Right renal pelvis (tissue), 4 donors: ENCODE measurements at places on chromosomes 7 and 10.

DNA sequence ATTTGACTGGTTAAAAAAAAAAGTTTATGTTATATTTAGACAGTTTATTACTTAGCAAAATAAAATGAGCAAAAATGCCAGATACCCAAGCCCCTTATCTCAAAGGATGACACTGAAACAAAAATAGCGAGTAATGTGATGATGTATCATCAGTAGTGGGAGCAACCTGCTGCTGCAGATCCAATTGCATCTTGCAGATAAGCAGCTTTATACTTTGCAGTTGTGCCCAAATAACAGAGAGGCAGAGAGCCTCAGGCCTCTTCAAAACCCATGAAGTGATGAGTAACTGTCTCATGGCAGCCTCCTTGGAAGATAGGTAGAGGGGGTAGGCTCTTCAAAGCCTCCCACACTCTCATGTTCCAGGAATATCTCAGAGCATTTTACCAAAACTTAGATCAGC, 468.2 kb upstream of the LRRTM3 start:
- DNase-seq = no peak

DNA sequence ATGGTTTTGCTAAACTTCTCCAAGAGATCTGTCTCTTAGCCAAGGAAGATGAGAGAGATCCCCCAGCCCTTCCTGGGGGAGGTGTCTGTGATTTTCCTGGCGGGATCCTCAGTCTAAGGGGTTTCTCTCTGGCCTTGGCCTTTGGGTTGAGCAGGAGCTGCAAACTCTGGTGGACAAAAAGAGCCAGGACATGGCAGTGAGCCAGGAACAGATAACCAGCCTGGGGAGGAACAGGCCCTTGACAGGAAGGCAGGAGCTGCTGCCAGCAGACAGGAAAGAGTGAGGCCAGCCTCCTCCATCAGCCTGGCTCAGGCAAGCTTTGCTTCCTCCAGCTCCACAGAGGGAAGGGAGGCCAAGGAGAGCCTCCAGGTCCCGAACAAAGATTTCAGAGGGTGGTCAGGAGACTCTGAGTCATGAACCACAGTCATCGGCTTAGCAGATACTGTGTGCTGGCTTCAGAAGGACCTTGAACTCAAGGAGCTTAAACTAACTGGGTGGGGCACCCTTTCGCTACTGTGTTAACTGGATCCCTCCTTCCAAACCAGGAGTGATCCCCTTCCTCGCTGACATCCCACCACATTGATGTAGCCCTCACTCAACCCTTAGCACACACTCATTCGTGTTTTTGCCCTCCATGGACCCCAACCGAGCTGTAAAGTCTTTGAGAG, 34.7 kb downstream of the DDIT4 start:
- DNase-seq = no peak

DNA sequence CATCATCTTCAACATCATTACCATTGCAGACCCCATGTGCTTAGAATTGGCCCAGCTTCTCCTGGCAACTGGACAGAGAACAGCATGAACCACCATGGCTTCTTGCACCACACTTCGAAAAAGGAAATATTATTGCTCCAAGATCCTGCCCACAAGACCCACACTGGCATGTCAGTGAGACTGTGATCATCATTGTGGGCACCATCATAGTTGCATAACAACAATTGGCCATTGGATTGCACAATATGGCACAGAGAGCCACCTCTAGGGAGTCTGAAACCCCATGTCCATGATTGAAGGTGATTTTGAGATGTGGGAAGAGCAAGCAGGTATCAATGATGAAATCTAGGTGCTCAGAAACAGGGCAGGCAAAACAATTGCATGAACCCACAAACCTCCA, 918.9 kb downstream of the GRID1 start:
- DNase-seq = no peak

GRCh38 chr7:123666492-123666891, 10.8 kb downstream of the LMOD2 start:
- no peak for DNase-seq

DNA sequence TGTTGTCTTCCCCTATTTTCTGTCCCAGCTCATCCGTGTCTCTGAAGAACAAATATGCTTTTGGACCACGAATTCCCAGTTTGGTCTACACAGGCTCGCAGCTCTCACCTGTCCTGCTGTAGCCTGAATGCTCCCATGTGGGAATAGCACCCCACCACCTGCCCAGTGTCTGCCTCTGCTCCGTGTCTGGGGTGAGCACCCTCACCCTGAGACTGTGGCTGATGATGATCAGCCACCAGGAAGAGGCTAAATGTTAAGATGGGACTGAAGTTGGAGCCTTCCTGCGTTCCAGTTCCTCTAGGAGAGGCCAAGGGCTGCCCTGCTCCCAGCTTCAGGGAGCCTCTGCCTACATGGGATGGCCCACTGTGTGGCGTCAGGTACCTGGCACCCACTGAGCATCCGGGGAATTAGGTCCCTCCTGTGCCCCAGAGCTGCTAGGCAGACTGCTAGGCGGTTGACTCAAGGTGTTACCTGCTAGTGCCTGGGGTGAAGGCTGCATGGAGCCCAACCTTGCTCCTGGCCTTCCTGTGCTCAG, 3.7 kb downstream of the PGAM2 start:
- DNase-seq = no peak

DNA sequence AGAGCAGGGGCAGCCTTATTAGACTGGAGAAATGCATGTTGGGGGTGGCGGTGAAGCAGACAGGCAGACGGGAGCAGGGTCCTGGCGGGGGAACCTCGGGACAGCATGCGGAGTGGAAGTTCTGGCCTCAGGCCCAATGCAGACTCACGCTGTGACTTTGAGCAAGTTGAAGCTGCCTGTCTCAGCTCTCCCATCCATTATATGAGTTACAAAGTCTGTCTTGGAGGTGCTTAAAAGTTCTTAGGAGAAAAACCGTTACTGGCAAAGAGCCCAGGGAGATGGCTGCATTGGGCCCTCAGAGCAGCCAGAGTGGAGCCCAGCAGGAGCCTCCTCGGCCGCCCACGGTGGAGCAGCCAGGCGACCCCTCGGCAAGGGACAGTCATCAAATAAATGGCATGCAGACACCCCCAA, 509.5 kb downstream of the PLXNA4 start:
- DNase-seq = peak; percentile 9
